ENCODE measurements at places on chromosomes 2 and 18. TPM values are rescaled to one million over a fixed set of nuclear protein-coding genes. Genes with fewer than 3 reads are reported as not detected.

GRCh38 chr2:209368914-209369313 lies 54.9 kb upstream of the MAP2 start:
- no peak overlapping the region for H3K27ac ChIP-seq
- H3K36me3 ChIP-seq, result no peaks in the 10 kb centered on the region
- DNase-seq, result no peak
- no peaks in the 10 kb centered on the region for H3K4me1 ChIP-seq
- no peak overlapping the region for H3K4me3 ChIP-seq
- no peaks in the 10 kb centered on the region for H3K27me3 ChIP-seq

DNA sequence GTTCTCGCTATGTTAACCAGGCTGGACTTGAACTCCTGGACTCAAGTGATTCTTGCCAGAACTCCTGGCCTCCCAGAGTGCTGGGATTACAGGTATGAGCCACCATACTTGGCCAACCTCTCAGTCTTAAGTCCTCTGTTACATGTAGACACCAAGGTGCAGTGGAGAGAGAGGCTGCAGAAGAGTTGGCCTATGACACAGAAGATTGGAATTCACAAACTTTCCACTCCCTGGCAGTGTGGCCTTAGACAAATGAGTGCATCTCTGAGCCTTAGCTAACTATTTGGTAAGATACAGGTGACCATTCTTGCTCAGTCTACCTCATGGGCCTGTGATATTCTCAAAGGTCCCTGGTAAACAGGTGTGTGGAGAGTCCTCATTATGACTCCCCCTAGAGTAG lies 159.7 kb downstream of the MYCN start:
- no peak for DNase-seq
- H3K4me1 ChIP-seq, result no peaks in the 10 kb centered on the region
- H3K27ac ChIP-seq, result no peak overlapping the region
- H3K36me3 ChIP-seq, result no peaks in the 10 kb centered on the region
- no peak overlapping the region for H3K4me3 ChIP-seq

DNA sequence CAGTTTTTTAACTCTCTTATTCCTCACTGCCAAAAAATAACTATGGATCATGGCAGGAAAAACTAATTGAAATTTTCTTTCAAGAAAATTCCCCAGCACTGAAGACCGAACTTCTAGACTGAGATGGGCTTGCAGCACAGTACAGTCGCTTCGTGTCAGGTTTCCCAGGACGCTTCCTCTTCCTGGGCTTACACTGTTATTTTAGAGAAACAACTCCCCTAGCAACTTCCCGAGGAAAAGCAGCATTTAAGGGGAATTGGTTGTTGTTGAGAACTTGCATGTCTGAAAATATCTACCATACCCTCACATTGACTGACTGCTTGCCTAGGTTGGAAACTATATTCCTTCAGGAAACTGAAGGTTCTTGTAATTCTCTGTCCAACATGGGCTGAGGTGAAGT lies 95.8 kb downstream of the NOL10 start:
- no peak overlapping the region for H3K27ac ChIP-seq
- no peak overlapping the region for H3K4me3 ChIP-seq
- DNase-seq, result no peak
- H3K4me1 ChIP-seq, result no peaks in the 10 kb centered on the region
- peaks cover 42% of the 10 kb centered on the region for H3K36me3 ChIP-seq

GRCh38 chr2:103264058-103264768 lies 502.4 kb downstream of the TMEM182 start:
- no peaks in the 10 kb centered on the region for H3K36me3 ChIP-seq
- H3K4me1 ChIP-seq, result no peaks in the 10 kb centered on the region
- no peak overlapping the region for H3K4me3 ChIP-seq
- H3K27me3 ChIP-seq, result no peaks in the 10 kb centered on the region
- no peak for DNase-seq

DNA sequence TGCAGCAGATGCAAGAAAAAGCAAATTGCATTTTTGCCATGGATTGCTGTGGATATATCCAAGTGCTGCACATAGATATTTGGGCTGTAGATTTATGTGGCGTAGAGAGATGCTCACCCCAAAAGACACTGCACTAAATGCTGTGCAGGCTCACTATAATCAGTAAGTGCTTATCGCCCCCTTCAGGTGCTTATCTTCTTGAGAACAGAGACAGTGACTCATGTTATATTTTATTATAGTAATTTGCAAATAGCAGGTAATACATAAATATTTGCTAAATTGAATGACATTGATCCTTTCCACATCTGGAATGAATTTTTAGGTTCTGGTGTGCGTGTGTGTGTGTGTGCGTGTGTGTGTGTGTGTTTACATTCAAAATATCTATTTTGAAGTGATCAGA lies 36.8 kb upstream of the PLEKHM3 start:
- H3K27ac ChIP-seq, result no peak overlapping the region
- no peak for DNase-seq
- no peaks in the 10 kb centered on the region for H3K27me3 ChIP-seq
- no peak overlapping the region for H3K4me3 ChIP-seq
- no peaks in the 10 kb centered on the region for H3K4me1 ChIP-seq
- no peaks in the 10 kb centered on the region for H3K36me3 ChIP-seq

DNA sequence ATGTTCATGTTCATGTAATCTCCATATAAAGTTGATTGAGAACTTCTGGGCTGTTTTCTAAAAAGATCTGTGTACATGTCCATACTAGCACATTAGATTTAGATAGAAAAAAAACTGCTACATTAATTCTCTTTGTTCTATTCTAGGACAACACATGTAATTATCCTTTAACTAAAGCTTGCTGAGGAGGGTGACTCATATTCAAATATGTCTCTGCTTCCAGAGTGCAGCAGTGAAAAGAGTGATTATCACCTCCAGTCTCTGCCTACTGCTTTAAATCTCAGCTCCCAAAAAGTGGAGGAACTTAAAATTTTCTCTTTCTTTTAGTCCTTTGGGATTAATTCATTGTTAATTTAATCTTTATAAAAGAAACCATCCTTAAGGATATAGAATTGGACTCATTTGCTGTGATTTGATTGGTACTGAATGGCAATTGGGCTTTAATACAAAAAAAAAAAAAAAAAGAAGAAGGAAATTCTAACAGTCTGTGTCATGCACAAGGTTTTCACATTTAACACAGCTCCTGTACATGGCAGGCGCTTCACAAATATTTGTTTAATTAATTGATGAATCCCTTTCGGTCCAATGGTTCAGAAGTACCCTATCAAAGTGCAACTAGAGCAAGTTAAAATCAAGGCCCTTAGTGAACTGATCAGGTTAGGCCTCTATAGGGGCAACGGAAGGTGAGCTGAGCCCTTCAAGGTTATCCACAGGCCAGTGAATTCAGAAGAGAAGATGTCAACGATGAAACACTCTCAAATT lies 214.0 kb upstream of the KCNJ3 start:
- no peak for DNase-seq
- H3K4me3 ChIP-seq, result no peak overlapping the region
- no peaks in the 10 kb centered on the region for H3K27me3 ChIP-seq

Gene FSHR
- total RNA-seq, result not detected

Measured in natural killer cell (primary cell).